Cerebellum (tissue), 4 donors: ENCODE measurements at places on chromosomes 4 and X.

DNA sequence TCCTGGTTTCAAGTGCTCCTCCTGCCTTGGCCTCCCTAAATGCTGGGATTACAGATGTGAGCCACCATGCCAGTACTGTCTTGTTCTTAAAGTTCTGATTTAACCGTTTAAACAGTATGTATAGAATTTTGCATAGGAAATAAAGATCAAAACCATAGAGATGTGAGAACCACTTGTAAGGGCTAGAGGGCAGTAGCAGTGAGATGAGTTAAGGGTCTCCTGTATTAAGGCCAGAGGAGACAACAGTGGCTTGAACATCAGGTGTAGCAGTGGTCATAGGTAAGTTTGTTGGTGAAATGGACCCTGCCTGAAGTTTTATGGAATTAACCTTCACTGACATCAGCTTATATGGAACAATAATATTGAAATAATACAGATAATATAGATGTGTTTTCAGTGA is 155.7 kb downstream of the SLC4A4 start:
- DNase-seq = no peak

DNA sequence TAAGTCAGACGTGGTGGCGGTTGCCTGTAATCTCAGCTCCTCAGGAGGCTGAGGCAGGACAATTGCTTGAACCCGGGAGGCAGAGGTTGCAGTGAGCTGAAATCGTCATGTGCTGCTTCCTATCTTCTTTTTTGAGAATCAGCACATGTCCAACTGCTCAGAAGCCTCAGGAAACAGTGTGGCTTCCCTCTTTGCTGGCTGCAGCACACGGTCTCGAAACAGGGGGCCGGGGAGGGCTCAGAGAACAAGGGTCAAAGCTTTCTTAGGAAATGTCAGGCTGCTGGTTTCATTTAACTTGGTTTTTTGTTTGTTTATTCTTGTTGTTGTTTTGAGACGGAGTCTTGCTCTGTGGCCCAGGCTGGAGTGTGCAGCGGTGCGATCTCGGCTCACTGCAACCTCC is 31.3 kb downstream of the CRLF2 start:
- DNase-seq = no peak

DNA sequence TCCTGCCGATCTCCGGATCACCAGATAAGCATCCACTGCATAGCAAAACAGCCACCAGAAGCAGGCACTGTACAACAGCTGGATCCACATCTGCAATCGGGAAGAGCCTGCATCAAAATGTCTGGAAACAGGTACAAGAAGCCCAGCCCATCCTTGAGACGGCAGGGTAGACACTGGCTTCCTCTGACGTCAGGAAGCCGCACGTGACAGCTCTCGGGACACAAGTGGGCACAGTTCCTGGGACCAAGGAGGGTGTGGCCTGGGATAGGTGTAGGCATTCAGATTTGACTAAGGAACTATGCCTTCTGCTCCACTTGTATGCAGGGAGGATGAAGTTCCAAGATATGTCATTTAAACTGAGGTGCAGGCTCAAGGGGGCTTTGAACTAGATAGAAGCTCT is 6.3 kb downstream of the GPR143 start:
- DNase-seq = no peak

DNA sequence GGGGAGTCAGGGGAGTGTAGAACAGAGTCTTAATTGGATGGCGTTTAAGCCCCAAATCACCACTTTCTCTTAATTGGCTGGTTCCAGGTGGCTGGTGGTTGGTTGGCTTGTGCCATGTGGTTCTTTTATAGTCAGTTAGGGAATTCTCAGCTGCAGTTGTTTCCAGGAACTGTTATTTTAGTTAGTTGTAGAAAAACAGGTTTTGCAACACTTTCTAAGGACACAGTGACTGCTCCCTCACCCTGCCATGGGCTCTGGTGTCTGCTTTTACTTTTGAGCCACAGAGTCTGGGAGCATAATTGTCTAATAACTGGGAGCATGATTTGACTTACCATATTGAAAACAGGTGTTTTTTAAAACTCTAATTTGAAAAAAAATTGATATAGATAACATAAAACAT is 75.8 kb upstream of the PCDH18 start:
- no peak for DNase-seq

DNA sequence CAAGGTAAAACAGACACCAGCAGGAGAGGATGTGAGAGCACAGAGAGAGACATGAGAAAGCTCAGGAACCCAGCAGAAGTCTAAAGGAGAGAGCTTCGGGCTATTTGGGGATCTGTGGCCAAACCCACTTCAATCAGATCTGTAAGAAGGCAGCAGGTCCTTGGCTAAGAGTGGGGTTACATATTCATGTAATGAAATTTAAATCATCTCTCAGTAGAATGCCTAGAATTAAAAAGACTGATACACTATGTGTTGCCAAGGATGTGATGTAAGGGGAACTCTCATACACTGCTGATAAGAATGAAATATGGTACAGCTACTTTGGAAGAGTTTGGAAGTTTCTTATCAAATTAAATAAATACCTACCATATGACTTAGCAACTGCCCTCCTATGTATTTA is 35.8 kb downstream of the PDE5A start:
- DNase-seq = no peak

DNA sequence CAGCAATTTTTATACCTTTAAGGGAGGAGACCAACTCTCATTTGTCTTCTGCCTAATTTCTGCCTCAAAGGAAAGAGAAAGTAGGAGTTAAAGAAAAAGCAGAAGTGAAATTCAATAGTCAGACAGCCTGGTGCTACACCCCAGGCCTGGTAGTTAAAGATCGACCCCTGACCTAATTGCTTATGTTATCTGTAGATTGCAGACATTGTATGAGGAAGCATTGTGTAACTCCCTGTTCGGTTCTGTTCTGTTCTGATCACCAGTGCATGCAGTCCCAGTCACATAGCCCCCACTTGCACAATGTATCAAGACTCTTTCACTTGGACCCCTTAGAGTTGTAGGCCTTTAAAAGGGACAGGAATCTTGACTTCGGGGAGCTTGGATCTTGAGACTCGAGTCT is 335.9 kb upstream of the AR start:
- DNase-seq = no peak

- DNase-seq = no peak
These were observed 142.8 kb downstream of the ENPP6 start for GRCh38 chr4:184074677-184075388.

DNA sequence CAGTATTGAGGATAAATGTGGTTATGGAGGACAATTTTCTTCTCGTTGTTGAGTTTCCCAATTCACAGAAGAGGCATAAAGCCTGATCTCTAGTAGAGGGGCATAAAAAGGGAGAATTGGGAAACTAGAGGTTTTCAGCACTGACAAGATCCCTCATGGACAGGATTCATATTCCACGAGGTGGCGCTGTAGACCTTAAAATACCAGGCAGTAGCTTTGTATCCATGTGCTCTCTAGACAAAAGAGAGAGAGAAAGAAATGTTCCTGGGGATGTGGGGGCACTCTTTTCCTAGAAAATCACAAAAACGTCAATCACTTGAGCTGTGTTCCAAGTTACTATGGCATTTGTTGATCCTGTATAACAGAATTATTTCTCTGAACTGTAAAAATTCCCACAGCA is 128.3 kb downstream of the MAGEE1 start:
- DNase-seq = no peak

- no peak for DNase-seq
These were observed 255.6 kb upstream of the JADE1 start for GRCh38 chr4:128553686-128554515.

- DNase-seq = no peak
These were observed 93.8 kb downstream of the MBNL3 start for GRCh38 chrX:132395026-132395425.

- DNase-seq = no peak
These were observed 26.5 kb downstream of the HAND2 start for GRCh38 chr4:173503330-173504180.

- no peak for DNase-seq
These were observed 497 bp downstream of the HPGD start for GRCh38 chr4:174521800-174522182.

DNA sequence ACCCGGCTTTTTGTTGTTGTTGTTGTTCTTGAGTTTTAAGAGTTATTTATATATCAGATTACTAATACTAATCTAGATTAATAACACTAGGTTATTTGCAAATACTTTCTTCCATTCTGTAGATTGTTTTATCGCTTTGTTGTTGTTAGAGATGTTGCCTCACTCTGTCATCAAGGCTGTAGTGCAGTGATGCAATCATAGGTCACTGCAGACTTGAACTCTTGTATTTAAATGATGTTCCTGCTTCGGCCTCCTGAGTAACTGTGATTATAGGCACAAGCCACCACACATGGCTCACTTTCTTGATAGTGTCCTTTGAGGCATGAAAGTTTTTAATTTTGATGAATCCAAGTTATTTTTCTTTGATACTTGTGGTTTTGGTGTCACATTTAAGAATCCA is 129.0 kb downstream of the VSIG4 start:
- DNase-seq = no peak

- no peak for DNase-seq
These were observed 53.7 kb downstream of the ANXA5 start for GRCh38 chr4:121642876-121643585.

DNA sequence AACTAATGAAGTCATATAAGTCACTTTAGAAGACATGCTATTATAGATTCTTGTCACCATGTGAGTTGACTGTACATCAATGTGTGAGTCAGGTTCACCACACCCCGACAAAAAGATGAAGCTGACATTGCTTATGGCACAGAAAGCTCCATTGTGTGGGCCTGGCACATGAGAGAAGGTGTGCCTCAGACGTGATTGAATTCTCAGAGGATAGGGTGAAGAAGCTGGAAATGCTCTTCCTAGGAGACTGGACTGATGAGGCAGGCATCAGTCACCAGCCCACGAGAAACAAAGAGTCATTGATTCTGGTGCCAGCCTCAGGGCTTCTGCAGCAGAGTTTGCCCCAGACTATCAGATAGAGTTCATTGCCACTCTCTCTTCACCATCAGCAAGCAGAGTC is 35.9 kb upstream of the LRAT start:
- no peak for DNase-seq

GRCh38 chr4:139969635-139970266 is 184.2 kb downstream of the MAML3 start:
- DNase-seq = no peak

GRCh38 chrX:136627409-136627808 is 20.5 kb upstream of the CD40LG start:
- DNase-seq = no peak

GRCh38 chr4:183352546-183352945 is 30.3 kb upstream of the CLDN24 start:
- no peak for DNase-seq

DNA sequence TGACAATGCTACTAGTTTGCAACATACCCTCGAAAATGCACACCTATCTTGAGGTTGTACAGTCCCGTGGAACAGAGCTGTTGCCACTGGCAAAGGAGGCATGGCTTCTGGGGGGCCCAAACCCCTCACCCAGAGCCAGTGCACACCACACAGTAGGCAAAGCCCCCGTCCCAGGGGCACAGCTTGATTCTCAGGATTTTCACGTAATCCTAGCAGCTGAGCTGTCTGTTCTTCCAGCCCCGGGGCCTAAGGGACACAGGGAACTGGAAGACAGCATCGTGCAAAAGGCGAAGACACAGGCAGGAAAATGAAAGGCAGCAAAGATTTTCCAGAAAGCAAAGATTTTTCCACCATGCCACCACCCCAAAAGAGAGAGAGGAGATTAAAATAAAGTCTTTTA is 77.2 kb downstream of the JAKMIP1 start:
- DNase-seq = no peak

DNA sequence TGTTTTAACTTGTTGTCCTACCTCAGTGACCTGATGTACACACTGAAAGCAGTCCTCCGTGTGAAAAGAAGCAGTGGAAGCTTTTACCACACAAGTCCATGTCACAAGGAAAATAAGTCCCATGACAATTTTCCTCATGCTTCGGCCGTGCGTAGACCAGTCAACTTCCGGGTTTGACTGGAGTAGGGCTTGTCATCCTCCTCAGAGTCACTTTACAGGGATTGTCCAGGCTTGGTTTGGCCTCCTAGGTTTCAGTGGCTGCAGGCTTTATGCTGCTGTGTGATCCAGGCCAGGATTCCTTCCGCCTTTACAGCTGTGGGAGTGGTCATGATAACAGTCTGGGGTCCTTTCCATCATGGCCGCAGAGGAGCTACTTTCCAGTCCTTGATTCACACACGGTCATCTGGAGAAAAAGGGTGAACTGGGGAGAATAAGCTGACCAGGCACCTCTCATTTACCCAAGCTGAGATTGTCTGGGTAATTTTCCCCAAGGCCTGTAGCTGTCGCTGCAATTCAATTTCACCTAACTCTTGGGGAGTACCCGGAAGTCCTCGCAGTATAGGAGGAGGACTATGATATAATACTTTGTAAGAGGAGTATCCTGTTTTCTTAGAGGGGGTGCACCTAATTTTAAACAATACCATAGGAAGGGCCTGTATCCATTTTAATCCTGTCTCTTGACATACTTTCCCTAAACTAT is 206.1 kb upstream of the KLF8 start:
- no peak for DNase-seq

DNA sequence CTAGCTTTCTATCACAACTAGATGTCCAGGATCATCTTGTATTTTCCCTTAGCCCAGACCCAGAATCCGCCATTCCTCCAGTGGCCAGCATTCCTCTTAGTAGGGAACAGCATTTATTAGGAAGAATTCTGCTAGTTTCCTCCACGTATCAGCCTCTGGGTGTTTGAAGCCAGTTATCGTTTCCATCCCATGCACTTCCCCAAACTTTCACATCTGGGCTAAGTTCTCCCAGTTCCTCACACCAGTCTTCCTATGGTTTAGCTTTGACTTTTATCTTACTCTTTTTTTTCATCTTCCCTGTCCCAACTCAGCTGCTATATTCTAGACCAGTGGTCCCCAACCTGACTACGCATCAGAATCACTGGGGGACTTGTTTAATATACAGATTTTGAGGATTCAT is 53.5 kb upstream of the PRSS48 start:
- no peak for DNase-seq

GRCh38 chr4:8760561-8760960 is 111.1 kb downstream of the HMX1 start:
- DNase-seq = no peak

DNA sequence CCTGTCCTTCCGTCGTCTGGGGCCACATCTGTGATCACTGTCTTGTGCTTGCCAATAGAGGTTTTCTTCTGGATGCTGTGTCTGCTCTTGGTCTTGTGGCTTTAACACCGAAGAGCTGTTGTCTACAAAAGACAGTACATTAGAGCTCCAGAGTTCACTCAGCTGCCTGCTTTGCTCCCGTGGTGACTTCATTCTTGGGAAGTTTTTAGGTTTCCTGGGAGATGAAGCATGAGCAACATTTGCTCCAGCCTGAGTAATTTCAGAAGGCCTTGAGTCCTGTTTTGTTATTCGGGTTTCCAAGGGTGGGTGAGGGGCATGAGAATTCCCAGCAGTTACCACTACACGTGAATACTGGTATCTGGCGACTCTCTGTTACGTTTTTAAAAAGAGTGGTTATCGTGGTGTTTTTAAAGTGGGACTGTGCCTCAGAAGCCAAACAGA is 189.2 kb downstream of the SHROOM3 start:
- DNase-seq = no peak

GRCh38 chrX:40040686-40041461 is 56.9 kb downstream of the BCOR start:
- no peak for DNase-seq
